ENCODE measurements at places on chromosomes 3 and 15.

DNA sequence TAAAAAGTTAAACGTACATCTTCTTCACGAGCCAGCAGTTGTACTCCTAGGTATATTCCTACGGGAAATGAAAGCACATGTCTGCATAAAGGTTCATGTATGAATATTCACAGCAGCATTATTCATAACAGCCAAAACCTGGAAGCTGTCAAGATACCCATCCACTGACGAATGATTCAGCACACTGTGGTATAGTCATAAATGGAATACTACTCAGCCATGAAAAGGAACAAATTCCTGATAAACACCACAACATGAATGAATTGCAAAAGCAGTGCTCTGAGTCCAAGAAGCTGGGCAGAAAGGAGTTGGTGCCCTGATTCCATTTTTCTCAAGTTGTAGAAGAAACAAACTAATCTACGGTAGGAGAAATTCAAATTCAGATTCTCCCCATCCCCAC is 3.9 kb downstream of the TMEM43 start:
- DNase-seq = no peak

- DNase-seq = no peak
Observed at GRCh38 chr3:194369522-194370279, at the start of gene LRRC15. Gene LRRC15, minus strand, starts transcription at chr3:194369743. Its CDS starts 8,700 bp downstream, at chr3:194361043.

DNA sequence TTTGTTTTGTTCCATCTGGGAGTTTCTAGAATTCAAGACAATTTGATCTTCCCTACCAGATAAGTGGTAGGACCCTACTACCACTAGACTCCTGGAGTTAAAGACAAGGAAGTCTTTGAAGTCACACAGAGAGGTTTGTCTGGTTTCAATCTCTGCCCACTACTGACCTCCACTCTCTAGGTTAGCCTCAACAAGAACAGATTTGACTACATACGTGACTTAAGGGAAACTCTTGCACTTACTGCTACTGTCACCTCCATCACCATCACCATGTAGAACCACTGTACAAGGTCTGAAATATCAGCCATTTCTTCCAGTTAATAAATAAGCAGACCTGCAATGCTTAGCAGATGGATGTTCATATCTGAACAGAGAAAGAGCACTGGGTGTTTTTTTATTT is 148.3 kb upstream of the ARHGEF26 start:
- no peak for DNase-seq

DNA sequence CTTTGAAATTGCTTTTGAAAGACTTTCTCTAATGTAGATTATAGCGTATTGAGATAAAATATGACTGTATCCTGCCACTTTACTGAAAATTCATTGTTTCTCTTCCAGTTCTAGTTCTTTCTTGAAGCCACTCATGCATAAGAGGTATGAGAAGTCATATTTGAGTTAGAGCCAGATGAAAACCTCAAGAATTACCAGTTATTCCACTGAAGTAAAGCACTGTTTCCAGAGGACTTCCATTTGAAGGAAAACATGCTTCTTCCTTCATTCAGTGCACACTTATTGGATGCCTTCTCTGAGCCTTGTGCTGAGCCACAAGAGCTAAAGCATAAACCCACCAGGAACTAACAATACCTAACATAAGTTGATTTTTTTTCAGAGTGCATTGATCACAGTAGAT is 513.4 kb downstream of the ZNF385D start:
- no peak for DNase-seq

DNA sequence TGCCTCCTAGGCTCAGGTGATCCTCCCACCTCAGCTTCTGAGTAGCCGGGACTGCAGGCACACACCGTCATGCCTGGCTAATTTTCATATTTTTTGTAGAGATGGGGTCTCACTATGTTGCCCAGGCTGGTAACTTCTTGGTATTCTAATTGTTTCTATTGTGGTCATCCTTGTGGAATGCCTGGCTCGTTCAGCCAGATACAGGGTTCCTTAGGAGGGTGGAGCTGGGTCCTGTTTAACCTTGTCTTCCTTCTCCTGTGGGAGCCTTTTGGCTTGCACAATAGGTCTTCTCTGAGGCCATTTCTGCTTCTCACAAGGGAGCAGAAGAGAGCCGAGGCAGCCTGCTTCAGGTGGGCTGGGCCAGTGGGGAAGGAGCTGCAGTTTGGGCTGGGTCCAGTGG is 15.7 kb downstream of the PLEKHO2 start:
- no peak for DNase-seq
